ENCODE measurements at places on chromosomes 7 and 10.
A peak's percentile ranks its signal among the peaks of the same experiment; 100 is the strongest.

DNA sequence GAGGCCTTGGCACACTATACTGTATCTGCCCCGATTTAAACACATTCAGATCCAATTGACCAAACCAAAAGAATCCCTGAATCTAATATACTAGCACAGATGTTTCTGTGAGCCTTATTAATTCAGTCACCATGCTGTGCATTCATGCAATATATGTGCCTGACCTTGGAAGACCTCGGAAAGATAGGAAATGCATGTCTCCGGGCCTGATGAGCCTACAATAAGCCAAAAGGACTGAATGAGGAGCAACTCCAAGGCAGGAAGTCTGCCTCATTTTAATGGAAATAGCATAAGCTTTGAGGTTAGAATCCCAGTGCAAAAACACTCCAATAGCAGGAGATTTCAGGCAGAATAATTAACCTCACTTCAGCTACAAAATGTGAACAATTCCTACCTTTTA is 316.7 kb downstream of the LRRTM3 start:
- no peak for DNase-seq

DNA sequence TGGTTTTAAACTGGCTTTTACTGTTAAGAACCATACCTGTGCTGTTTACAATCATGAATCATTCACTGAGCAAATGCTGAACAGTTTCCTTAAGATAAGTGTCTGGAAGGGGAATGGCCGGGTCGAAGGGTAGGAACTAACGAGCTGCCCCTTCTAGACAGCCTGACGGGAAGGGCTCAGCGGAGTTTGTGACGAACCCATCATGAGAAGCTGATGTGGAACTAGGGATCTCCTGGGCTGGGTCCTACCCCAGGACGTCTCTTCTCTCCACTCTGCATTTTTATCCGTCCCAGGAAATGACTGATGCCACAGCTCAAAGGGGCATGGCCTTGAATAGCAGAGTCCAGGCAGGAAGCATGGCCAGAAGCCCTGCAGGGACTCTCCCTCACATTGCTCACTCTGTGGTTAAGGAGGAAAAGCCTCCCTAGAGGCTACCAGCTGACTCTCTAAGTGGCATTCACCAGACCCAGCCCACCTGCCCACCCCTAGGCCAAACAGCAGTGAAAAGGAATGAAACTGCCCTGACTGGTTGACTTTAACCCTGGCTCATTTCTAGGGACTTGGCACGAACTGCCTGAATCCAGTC is 112.0 kb downstream of the PFKFB3 start:
- no peak for DNase-seq

DNA sequence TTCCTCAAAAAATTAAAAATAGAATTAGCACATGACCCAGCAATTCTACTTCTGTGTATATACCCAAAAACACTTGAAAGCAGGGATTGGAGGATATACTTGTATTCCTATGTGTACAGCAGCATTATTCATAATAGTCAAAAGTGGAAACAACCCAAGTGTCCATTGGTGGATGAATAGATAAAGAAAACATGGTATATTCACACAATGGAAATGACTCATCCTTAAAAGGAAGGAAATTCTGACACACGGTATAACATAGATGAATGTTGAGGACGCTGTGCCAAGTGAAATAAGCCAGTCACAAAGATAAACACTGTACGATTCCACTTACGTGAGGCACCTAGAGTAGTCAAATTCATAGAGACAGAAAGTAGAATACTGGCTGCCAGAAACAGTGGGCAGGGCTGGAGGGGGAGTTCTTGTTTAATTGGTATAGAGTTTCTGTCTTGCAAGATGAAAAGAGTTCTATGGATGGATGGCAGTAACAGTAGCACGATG is 26.6 kb upstream of the KAT6B start:
- DNase-seq: peak; percentile 89

GRCh38 chr7:154916381-154916780 is 86.5 kb downstream of the PAXIP1 start:
- DNase-seq: no peak

- DNase-seq: no peak
These were observed 72.1 kb downstream of the GNAI1 start for GRCh38 chr7:80206763-80207162.

DNA sequence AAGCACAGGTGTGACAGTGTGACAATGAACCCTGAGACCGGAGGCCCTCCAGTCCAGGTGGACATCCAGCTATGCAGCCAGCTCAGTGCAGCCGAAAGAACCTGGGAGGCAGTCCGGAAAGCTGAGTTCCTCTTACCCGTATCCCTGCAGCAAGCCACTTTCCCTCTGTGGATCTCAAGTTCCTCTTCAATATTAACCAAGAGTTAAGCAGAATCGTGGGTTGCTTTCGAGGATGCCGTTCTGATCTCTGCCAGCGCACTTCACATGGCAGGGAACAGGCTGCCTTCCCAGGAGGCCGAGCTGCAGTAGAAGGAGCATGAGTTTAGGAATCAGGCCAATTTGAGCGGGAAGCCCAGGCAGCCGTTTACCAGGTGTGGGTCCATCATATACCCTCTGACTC is 591.6 kb downstream of the SDK1 start:
- no peak for DNase-seq

GRCh38 chr10:30558411-30558810 is 71.1 kb downstream of the LYZL2 start:
- no peak for DNase-seq

- no peak for DNase-seq
These were observed 102.4 kb downstream of the PTPN20 start for GRCh38 chr10:47013507-47014154.

DNA sequence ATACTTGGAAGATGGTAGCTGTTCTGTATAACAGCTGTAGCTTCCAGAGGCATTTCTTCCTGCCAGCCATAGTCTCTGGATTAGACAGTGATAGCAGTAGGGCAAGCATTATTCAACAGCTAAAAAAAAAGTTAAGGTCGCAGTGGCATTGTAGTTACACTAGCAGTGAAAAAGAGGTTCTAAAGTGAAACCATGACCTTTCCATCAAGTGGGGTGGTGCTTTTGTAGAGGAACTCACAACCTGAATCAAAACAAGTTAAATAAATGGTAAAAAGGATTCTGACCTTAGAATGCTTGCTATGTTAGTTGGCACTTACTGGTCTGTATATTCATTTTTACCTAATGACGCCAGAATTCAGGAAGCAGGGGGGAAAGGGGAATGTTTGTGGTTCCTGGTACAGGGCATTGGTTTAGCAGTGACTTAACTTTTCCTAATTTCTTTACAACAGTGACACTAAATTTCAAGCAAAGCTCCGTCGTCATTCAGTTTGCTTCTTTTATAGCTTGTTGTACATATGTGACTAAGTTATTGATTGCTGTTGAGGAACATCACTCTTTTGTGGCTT is 55.0 kb downstream of the GBF1 start:
- peak; percentile 87 for DNase-seq

DNA sequence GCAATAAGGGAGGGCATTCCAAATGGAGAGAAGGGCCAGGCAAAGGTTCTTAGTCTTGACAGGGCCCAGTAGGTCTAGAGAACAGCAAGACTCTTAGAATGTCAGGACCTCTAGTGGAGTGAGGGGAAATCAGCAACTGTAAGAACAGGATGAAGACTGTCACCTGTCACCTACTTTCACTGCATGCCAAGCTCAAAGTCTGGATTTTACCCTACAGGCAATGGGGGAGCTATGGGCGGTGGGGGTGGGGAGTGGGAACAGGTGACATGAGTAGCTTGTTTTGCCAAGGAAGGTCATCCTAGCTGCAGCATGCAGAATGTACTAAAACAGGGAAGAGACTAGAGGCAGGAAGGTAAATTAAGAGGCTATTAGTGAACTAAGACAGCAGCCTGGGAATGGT is 18.3 kb downstream of the GOT1 start:
- DNase-seq: no peak

DNA sequence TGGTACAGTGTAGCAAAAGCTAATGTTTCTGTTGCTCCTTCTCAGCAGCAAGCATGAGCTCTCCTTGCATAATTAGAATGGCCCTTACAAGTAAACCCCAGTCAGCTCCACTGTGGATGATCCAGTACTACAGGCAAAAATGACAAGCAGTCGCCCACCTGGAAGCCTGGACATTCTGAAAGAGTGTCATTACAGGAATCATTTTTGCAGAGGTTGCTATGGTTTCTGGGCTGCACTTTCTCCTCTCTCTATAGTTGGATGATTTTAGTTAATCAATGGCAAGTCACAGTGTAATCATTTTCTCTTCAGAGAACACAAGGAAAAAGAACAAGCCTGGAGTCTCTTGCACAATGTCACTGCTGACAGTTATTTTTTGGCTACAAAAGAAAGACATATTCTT is 102.9 kb upstream of the MYO3A start:
- no peak for DNase-seq

- no peak for DNase-seq
These were observed 47.9 kb downstream of the TFAM start for GRCh38 chr10:58433066-58433465.

GRCh38 chr7:23458044-23458443 is 12.2 kb downstream of the IGF2BP3 start:
- no peak for DNase-seq

DNA sequence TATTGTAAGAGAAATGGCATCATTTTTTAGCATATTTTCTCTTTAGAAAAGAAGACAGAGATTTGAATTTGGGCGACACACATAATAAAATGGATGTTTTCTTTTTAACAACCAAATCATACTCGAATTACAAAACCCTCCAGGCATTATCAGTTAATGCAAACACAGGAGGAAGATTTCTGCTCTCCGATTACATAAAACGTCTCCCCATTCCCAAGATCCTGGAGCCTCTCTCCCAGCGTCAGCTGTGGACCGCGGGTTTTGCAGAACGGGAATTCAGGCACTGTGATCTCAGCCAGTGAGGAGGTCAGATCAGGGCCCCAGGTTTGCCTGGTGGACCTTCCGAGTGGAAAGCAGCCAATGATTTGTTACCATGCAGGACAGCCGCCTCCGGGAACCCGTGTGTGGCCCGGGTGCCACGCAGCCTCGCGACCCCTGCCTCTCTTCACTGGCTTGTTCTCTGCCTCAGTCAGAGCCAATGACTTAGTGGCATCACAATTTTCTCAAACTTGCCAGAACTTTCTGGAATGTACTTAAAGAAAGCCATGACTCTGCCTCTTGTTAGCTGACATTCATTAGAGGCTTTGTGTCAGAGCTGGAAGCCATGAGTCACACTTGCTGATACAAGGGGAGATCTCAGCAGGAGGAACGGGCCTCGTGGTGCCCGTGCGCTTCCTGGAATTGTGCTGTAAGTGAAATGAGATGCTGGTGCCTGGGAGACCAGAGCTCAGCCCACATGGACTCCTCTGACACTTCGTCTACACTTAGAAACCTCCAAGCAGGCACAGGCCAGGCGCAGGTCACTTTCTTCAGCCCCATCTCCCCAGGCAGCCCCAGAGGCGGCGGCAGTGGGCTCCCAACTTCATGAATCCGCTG is 246.1 kb downstream of the KLF6 start:
- DNase-seq: peak; percentile 99

GRCh38 chr7:153564391-153564790 is 487.8 kb upstream of the DPP6 start:
- no peak for DNase-seq

- DNase-seq: peak; percentile 66
These were observed 54.2 kb upstream of the SVIL start for GRCh38 chr10:29689001-29689400.

GRCh38 chr7:127930341-127931328 is 100.6 kb downstream of the LRRC4 start:
- DNase-seq: no peak

DNA sequence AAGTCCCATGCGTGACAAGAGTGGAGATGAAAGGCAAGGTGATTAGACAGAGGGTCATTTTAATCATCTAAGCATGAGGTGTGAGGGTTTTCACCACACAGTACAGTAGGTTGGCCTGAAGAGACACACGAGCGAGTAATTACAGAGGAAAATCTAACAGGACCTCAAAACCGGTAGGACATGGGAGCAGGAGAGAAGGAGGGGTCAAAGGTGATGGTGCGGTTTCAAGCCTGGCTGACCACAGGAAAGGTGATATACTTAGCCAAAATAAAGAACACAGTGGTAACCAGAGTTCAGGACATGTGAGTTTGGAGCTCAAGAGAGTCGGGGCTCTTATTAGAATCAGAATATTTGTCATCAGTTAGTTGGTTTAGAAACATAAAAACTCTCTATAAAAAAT is 20.0 kb downstream of the GLI3 start:
- DNase-seq: no peak

- DNase-seq: peak; percentile 16
These were observed 544.1 kb downstream of the XPNPEP1 start for GRCh38 chr10:109379186-109379585.

DNA sequence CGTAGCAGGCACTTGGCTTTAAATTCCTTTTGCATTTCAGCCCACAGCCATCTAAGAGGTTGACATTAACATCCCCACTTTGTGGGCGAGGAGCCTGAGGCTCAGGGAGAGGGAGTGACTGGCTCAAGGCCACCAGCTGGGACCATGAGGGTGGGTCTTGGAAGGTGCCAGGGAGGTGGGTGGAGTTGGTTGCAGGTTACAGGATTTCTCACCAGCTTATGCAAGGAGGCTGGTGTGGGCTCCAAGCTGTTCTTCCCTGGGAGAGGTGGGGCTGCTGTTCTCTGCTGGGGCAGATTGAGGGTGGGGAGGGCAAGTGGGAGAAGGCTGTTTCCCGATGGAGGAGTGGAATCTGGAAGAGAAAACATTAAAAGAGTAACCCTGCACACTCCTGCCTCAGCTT is 14.1 kb upstream of the C10orf95 start:
- no peak for DNase-seq

DNA sequence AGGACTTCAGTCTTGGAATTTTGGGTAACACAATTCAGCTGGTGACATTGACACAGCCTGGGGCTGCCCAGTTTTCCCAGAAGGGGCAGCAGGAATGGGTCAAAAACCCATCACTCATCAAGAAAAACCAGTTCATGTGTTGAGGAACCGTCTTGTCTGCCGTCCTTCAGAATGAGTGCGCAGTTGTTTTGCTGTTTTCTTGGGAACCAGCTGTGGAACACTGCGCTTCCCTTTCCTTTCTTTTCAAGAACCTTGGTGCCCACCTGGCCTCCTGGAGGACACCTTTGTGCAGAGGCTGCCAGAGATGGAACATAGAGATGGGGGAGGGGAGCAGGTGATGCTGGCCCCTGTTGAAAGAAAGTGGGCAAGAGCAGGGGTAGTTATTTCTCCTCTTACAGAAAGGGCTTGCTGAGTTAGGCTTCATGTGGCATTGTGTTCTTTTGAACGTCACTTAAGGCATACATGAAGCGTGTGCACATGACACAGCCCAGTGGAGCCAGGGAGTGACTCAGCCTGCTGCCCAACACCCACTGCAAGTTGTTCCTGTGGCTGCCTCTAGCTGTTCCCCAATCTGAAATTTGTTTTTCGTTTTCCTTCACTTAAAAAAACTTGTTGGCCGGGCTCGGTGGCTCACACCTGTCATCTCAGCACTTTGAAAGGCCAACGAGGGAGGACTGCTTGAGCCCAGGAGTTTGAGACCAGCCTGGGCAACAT is 87.4 kb upstream of the TNS3 start:
- DNase-seq: peak; percentile 95

DNA sequence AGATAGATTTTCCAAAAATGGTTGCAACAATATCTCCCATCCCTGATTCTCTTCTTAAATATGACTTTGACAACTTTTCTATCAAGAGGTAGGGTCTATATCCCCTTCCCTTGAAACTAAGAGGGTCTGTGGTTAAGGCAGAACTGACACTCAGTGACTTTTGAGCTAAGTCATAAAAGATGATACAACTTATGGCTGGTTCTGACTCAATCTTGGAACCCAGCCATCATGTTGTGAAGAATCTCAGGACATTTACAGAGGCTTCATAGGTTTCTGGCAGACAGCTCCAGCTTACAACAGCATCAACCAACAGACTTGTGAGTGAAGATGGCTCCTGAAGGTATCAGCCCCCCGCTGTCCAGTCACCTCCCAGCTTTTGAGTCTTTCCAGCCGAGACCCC is 203.5 kb downstream of the RNLS start:
- DNase-seq: peak; percentile 77
